Thyroid gland (tissue), 4 donors: ENCODE measurements at places on chromosomes 3 and 15.

DNA sequence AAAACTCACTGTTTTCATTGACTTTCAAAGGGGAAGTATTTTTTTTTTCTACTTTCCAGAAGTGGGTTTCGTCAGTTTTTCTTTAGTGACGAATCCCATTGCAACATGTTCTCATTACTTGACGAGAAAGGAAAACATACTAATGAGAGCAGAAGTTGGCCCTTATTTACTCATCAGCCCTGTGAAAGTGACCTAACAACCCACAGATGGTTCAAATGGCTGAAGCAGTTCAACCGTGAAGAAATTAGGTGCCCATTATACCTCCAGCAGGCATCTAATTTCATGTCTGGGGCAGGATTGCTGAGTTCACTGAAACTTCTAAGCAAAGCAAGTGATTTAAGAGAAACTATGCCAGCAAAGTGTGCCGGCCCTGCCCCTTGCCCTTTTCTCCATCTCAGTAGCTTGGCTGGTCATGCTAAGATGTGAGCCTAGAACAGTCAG lies 9.0 kb downstream of the AQP9 start:
- peak; percentile 35 for DNase-seq

DNA sequence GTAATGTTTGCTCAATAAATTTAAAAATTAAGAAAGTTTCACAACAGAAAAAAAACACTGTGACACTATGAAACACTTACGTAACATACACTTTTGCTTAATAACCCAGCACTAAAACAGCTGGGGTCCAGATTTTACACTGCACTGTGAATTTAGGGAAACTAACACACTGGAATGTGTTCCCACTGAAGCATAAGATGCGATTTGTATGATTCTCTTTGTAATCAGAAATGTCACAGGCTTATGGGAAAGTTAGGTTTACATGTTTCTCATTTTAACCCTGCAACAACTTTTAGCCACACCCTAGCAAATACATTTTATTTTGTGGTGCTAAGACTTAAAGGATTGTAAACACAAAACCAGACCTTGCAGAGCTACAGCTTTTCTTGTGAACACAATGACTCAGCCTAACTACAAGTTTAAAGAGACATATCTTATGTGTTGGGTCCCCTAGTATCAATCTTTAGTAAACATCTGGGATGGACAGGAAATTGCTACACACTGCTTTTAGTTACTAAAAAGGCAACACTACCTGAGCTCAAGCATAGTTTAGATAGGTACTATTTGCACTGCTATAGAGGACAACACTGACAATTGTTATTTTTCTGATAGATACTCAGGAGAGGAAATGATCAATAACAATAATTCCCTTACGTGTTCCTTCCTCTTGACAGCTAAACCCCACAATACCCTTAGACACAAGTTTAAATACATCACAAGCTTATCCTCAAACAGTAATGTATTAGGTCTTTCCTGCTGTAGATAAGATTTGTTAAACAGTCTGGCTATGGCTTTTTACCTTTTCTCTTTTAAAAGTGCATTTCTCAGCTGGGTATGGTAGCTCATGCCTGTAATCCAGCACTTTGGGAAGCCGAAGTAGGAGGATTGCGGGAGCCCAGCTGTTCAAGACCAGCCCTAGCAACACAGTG lies 3.8 kb downstream of the PLD1 start:
- DNase-seq: no peak

DNA sequence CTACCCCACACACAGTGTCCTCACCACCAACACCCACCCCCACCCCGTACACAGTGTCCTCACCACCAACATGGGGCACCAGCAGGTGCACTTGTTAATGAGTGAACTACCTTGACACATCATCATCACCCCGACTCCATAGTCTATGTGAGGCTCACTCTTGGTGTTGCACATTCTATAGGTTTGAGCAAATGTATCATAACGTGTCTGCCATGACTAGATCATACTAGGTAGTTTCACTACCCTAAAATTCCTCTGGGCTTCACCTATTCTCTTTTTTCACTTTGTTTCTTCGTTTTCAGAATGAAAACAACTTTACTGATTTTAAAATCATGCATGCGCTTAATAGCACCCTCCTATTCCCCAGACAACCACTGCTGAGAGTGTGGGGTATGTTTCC lies 102.6 kb upstream of the SLC6A6 start:
- no peak for DNase-seq

DNA sequence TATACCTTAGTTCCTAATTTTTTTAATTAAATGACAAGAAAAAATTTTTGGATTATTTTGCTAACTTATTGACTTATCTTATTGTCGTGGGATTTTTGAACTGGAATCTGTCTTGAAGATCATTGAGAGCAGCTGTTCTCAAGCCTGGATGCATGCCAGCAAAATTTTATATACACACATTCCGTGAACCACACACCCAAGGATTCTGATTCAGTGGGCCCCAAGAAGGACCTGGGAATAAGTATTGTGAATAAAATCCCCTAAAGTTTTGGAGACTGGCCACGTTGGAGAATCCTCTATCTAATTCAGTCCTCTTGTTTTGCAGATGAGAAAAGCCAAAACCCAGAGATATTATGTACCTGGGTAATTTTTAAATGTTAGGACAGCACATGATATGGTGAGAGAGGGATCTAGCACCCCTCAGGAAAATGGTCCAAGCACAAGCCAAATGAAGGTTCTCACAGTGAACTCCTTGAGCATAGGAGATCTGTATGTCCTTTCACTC lies 55.2 kb downstream of the UNC13C start:
- DNase-seq: no peak

DNA sequence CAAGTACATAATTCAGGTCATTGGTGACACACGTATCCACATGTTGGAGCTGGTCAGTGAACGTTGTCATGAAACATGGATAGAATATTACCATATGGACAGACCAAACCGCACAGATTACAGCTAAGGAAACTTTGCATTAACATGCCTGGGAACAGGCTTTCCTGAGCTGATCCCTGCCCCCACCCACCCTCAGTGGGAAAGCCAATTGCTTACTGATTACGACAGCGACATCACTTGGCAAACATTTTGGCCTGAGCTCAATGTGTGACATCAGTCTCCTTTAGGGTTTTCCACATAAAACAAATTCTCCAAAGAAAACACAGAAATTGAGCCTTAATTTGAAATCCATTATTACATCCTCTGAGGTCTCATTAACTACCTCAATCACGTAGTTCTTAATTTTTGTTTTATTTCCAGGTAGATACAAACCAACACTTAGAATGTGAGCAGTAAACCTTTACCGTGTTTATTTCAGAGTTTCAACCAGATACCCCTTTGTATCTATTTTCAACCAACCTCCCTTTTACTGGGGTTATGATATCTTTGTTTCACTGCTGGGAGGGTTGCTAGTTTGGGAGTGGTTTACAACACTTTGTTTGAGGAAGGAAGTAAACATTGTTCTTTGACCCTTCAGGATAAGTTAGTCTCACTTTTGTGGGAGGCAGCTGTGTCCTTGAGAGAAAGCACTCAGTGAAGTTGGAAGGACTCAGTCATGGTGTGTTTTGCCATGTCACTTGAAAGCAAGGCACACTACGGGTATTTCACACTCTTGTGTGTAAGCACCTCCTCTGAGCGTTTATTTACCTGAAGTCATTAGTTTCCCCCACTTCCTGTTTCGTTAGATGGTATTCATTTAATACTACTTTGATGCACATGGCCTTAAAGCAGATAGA lies 103.1 kb downstream of the CMSS1 start:
- DNase-seq: peak; percentile 35

DNA sequence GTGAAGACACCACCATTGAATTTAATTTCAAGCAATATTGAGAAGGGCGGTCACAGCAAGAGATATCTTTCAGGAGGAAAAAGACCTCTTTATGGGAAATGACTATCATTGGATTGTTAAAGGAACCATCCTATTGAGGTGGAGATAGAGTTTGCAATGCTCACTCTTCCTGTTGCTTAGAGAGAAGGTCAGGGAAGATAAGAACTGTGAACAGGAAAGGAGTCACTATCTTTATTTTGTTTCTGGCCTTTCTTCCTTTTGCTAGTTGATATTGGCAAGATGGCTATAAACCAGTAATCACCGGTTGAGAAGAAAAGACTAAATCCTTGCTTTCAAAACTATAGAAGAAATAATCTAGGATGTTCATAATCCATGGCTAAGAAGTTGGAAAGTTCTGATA lies 112.1 kb upstream of the TMEM108 start:
- no peak for DNase-seq

- no peak for DNase-seq
These were observed 28.3 kb downstream of the AP3B2 start for GRCh38 chr15:82681371-82681770.

- no peak for DNase-seq
These were observed 139.1 kb downstream of the SRGAP3 start for GRCh38 chr3:9110316-9110715.

DNA sequence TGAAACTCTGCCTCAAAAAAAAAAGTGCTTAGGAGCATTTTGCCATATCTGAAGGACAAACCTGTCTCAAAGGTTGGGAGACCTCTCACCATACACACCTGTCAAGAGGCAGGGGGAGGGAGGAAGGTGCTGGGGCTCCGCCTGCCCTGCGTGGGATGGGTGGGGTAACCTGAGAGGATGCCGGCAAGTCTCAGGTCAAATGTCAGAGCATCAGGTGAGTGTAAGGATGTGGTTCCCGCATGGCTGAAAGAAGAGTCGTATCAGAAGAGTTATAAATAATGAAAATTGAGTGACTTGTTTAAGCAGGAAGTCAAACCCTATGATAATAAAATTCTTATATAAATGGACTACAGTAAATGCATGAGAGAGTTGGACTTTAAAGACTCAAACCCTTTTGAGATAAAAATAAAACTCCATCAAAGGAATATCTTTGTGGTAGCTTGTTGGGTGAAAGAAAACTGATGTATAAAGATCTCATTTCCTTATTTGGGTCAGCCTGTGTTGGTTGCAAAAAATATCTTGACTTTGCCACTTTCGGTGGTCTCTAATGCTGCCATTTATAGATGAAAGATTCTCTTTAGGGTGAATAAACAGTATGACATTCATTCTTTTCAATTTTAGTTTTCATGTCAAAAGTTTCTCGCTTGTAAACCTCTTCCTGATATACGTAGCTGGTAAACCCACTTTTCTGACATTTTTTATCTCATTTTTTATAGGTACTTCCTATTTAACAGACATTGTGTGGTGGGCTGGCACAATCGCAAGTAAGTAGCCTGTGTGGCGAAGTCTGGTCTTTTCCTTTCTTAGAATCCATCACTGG lies 23.8 kb downstream of the NIPA1 start:
- no peak for DNase-seq
